Activated CD8-positive, alpha-beta T cell treated with anti-CD3 and anti-CD28 coated beads, Interleukin-2, amount 10 ng/mL, durations not matched to agents 7 days and 5 days (primary cell): ENCODE measurements at places on chromosomes 11 and 22. TPM values are rescaled to one million over a fixed set of nuclear protein-coding genes. Genes with fewer than 3 reads are reported as not detected.

DNA sequence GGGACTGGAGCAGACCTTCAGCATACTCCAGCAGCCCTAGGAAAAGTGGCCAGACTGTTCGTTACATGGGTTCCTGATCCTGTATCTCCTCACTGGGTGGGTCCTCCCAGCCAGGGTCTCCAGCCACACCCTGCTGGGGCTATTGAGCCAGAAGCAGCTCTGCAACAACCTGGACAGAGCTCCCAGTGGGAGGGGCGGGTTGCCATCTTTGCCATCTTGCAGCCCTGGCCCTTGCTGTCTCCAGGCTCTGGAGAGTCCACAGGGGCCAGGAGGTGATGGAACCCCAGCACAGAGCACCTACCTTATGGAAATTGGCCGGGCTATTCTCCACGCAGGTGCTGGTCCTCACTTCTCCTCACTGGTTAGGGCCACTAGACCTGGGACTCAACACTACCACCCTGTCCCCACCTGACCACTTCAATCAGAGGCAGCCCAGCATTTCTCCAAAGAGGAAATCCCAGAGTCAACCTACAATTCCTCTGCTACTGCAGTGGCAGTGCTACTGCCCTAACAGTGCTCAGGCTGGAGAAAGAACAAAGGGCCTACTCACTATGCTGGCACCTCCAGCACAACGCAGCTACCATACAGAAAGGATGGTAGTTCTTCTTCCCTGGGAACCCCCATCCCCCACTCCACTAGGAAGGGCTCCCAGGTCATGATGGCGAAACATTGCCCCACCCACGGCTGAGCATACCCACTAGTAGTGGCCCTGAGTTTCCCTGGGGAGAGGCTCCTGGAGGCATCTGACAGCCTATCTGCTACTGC is 290.2 kb upstream of the NCAM1 start:
- no peak for DNase-seq
- no peaks in the 10 kb centered on the region for H3K4me1 ChIP-seq
- no peak overlapping the region for H3K27ac ChIP-seq
- H3K36me3 ChIP-seq: no peaks in the 10 kb centered on the region
- no peak overlapping the region for H3K4me3 ChIP-seq

GRCh38 chr11:34809191-34810106 is 106.7 kb downstream of the APIP start:
- H3K36me3 ChIP-seq: no peaks in the 10 kb centered on the region
- H3K27me3 ChIP-seq: peaks cover 11% of the 10 kb centered on the region
- H3K4me1 ChIP-seq: peaks cover 2% of the 10 kb centered on the region

The NCR3LG1 gene
- 1.9 TPM for total RNA-seq

The RASSF7 gene
- 36.1 TPM for total RNA-seq

The EHF gene
- not detected for total RNA-seq

GRCh38 chr22:48618326-48618725 is 1209.3 kb downstream of the BRD1 start:
- H3K36me3 ChIP-seq: no peaks in the 10 kb centered on the region
- no peak overlapping the region for H3K4me3 ChIP-seq
- no peak overlapping the region for H3K27ac ChIP-seq
